Skin of body (tissue), 3 donors: ENCODE measurements at places on chromosomes 1 and 21.

DNA sequence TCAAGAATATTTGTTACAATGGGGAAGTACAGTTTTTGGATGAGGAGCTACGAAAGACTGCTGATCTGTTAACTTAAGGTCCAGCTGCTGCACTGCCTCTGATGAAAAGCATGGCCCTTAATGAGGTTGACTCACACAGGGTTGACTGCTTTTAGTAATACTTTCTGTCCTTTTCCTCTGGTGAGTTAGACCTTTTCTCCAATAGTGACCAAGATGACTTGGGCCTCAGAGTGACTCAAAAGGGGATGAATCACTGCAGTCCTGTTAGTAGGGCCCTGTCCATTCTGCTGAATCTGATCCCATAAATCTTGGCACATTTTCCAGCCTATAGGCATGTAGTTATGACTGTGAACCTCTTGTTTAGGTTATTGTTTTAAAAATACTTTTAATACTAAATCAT is 2.7 kb downstream of the DISP1 start:
- DNase-seq = no peak

GRCh38 chr1:160954158-160955104 is at the start of gene ITLN2:
Gene ITLN2, minus strand, starts transcription at chr1:160954809. Its CDS starts 68 bp downstream, at chr1:160954741.
- no peak for DNase-seq

GRCh38 chr1:184596950-184597645 is 157.6 kb downstream of the EDEM3 start:
- no peak for DNase-seq

- no peak for DNase-seq
Measured at GRCh38 chr1:151373196-151373595, 691 bp upstream of the SELENBP1 start.
